H4 (cell line): ENCODE measurements at places on chromosomes 11 and 22. TPM values are rescaled to one million over a fixed set of nuclear protein-coding genes. Genes with fewer than 3 reads are reported as not detected.

Gene CSRP3
- not detected in 2 replicates for total RNA-seq

Gene C11orf42
- not detected in 2 replicates for total RNA-seq

Gene MOV10L1
- total RNA-seq: 1.8 and 2.9 TPM in 2 replicates

Gene RBMXL2
- total RNA-seq: not detected in 2 replicates

Gene FOSL1
- 12.9 and 18.0 TPM in 2 replicates for total RNA-seq

Gene TUBA8
- total RNA-seq: 0.06 TPM in 1 of 2 replicates, not detected in the other
